NCI-H748 treated with DMSO at 0.1 percent for 48 hours (cell line): ENCODE measurements at places on chromosomes 1 and 21.

- DNase-seq, result peak; percentile 21
Observed at GRCh38 chr1:36369061-36369861, 16.5 kb downstream of the STK40 start.

GRCh38 chr1:9341301-9341845 is 48.7 kb downstream of the SPSB1 start:
- DNase-seq, result no peak

GRCh38 chr1:53442299-53442698 is 16.9 kb upstream of the DMRTB1 start:
- no peak for DNase-seq

- DNase-seq, result no peak
Observed at GRCh38 chr21:46404306-46404705, 54.4 kb upstream of the DIP2A start.

GRCh38 chr1:215526147-215526845 is 40.8 kb upstream of the KCTD3 start:
- peak; percentile 60 for DNase-seq

- no peak for DNase-seq
Observed at GRCh38 chr1:61450454-61450853, 274.5 kb downstream of the TM2D1 start.

DNA sequence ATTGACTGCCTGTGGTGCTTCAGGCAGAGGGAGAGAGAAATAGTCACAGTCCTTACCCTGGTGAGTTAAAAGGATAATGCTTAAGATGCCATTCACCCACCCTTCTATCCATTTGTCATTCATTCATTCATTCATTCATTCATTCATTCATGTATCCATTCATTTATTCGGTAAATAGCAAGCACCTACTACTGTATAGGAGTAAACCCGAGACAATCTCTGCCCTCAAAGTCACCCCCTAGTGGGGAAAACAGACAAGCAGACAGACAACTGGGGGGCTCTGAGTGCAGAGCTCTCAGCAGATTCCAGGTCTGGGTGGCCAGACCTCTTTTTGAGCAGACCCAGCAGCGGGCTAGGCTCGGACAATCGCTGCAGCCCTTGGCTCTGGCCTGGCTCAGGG is 14.1 kb upstream of the ACTL8 start:
- DNase-seq, result no peak

DNA sequence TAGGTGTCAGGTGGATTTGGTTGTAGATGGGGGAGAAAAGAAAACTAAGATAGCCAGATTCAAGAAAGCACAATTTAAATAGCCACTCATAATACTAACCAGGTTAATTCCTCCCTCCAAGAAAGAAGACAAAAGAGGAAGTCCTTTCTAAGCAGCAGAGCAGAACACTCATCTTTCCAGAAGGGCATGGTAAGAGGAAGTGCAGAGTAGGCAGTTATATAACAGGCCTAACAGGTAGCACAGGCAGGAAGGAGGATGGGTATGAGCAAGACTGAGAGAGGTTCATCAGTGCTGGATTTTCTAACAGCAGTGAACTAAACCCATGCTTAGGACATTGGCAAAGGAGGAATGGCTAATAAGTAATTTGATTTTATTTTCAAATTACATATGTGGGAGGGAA is 517.5 kb downstream of the PLPP3 start:
- no peak for DNase-seq

DNA sequence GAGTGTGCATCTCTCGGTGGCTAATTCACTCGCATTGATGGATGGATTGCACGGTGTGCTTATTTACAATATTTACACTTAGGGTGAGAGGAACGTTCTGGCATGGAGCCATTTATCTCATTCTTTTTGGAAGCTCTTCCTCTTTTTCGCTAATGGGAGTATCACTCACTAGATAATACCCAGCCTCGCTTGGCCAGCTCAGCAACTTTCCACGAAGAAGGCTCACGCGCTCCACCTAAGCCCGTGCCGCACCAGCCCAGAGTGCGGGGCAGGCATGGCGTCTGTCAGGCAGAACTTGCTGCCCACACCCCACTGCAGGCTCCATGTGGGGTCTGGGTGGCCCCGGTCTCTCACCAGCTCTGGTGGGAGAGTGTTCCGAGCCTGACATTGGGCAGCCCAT is 484.9 kb downstream of the NPHP4 start:
- DNase-seq, result peak; percentile 80

GRCh38 chr1:31154000-31154631 is 85.6 kb downstream of the NKAIN1 start:
- DNase-seq, result no peak

- no peak for DNase-seq
Observed at GRCh38 chr1:10788592-10789006, 7.8 kb downstream of the CASZ1 start.

- no peak for DNase-seq
Observed at GRCh38 chr1:224897529-224898327, 31.7 kb upstream of the DNAH14 start.

DNA sequence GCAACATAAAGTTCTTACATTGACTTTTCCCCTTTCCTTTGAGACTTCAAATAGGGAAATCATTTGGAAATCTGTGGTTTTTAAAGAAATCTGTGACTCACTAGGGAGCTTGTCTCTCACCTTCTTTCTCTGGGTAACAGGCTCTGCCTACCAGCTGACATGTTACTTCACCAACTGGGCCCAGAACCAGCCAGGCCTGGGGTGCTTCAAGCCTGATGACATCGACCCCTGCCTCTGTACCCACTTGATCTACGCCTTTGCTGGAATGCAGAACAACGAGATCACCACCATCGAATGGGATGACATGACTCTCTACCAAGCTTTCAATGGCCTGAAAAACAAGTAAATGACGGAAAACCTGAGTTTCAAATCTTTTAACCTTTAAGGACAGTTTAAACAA is 9.2 kb upstream of the CHIA start:
- DNase-seq, result no peak

DNA sequence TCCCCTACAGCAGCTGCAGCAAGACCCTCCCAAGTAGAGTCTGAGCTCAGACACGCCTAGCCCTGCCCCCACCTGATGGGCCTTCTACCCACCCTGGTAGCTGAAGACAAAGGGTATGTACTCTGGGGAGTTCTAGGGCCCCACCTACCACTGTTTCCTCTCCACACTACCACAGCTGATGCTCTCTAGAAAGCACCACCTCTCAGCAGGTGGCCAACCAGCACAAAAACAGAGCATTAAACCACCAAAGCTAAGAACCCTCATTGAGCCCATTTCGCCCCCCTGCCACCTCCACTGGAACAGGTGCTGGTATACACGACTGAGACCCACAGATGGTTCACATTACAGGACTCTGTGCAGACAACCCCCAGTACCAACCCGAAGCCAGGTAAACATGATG is 258.9 kb downstream of the SETD4 start:
- DNase-seq, result peak; percentile 75

- DNase-seq, result no peak
Observed at GRCh38 chr1:22815421-22816066, 104.9 kb downstream of the EPHB2 start.

DNA sequence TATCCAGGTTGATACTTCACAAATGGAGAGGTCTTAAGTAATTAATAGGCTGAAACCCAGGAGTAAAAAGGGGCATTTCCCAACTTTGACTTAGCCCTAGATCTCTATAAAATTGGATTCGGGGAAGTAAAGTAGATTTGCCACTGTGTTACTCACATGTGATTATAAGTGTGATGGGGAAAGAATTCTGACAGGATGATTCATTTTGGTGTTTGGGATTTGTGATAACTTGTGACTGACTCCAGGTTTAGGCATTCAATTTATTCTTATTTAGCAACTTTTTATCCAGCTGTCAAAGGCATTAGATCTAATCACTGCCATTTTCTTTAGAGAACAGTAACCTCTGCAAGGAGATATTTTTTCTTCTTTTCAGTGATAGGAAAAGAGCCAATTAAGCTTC is 175.5 kb downstream of the ASTN1 start:
- DNase-seq, result no peak

DNA sequence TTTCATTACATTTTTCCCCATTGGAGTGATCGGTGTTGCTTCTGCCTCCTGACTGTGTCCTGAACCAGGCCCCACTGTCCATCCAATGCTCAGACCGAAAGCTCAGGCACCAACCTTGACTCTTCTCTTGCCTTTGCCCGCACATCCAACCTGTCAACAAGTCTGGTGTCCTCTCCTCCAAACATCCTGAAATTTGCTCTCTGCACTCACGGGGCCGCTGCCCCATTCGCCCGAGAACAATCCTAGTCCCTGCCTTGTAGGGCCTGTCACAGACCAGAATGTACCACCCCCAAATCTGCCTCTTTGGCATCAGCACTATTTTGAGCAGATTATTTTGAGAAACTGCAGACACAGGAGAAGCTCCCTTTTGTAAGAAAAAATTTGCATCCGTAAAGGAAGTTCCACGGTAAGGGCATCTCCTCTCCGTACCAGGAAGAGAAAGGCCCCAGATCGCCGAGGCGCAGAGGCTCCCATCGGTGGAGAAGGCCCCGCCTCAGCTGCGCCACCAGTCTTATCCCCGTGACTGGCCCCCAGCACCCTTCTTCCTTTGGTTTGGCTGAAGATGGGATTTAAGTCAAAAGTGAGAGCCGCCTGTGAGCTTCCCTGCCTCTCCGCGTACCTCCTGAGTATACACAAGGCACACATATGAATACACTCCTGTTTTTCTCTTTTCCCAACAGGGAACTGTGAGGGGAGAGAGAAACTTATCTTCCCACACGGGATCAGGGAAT is 7.1 kb downstream of the MORN1 start:
- DNase-seq, result no peak

DNA sequence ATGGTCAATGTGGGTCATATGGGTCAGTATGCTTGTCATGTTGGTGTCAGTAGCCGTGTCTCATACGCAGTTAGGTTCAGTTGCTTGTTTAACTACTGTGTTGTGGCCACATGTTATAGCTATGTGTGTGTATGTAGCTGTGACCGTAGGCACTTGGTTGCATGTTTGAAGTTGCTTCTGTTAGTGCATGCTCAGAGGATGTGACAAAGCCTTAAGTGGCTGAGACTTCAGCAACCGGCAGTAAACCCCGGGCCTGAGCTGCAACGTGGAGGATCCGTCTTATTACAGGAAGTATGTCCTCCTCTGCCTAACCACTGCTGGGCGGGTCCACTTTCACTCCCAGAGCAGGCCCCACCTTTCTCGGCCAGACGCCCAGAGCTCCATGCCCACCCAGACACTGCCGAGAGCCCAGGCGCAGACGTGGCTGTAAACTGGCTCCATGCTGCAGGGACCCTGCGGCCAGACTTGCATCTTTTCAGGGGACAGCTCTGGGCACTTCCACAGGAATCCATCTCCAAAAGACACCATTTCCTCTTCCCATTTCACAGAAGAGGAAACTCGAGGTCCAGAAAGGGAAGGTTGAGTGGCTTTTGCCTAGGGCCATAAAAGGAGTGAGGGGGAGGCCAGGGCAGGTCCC is 2.2 kb downstream of the TCEA3 start:
- DNase-seq, result no peak

DNA sequence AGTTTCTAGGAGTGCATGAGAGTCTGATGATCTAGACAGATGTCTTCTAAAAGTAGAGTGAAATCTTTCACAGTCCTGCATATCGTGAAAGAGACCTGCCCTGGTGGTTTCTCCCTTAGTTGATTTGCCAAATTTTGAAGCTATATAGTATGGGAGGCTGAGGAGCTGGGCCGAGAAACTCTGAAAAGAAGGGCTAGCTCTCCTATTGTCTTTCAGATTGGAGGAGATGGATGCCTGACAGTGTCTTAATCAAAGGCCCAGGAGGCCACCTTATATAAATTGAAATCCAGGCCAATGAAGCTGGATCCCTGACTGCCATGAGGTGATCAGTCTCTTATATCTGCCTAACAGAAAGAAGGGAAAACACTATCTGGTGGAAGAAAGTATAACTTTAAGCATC is 18.4 kb upstream of the CD84 start:
- no peak for DNase-seq

- DNase-seq, result peak; percentile 100
Observed at GRCh38 chr1:41404308-41404761, 43.1 kb downstream of the FOXO6 start.

DNA sequence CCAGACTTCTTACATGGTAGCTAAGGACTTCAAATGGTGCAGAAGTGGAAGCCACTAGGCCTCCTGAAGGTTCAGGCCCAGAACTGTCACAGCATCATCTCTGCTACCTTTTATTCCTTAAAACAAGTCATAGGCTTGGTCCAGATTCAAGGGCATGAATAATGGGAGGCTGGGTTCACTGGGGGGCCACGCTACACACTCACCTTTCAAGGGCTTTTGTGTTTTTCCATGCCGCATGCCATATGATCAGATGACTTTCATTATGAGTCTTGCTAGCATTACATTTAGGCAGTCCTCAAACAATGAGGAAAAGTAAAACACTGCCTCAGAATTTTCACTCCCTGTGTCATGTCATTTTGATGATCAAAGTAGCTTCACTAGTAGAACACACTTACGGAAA is 83.4 kb downstream of the VPS26C start:
- no peak for DNase-seq
